ENCODE measurements at places on chromosomes 12 and 14.

DNA sequence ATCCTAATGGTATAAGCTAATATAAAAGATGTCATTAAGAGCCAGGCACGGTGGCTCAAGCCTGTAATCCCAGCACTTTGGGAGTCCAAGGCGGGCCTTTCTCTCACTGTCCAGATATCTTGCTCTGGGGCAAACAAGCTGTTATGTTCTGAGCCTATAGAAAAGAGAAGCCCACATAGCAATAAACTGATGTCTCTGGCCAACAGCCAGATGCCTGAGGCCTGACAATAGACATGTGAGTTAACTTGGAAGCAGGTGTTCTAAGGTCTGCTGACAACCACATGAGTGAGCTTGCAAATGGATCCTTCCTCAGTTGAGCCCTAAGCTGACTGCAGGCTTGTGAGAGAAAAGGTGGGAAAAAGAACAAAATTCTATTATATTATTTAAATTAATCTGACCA is 25.0 kb downstream of the YAF2 start:
- DNase-seq = no peak

- DNase-seq = no peak
Observed at GRCh38 chr12:115485503-115485902, 792.0 kb downstream of the MED13L start.

- no peak for DNase-seq
Observed at GRCh38 chr12:32027684-32028365, 68.6 kb downstream of the RESF1 start.

DNA sequence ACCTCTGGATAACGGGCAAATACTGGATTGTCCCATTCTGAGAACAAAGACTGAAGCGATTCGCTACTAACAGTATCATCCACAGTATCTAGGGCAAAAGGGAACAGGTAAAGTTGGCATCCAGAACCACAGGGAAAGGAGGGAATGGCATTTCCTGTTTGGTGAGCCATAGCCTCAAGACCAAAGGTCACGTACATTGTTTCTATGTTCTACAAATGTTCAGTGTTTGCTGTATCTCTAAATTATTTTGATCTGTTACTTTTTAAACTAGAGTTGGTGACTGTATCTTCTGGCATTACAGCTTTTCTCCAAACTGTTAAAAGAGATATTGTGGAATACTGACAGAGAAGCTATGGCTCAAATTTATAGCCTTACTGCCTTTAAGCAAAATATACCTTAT is 9.7 kb downstream of the MLH3 start:
- no peak for DNase-seq

DNA sequence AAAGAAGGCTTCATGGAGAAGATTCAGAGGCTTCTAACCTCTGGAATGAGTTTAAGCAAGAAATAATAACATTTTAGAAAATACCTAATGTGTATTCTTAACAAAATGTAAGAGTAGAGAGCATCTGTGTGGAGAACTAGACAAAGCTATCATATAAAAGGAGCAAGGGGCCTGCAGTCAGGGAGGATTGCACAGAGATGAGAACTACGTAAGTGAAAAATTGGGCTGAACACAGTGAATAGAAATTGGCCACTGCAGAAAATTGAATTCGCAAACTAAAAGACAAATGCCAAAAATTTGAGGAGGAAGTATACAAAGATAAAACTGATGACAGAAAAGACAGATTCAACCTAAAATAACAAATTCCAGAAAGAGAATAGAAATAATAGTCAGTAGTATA is 92.8 kb downstream of the TGFB3 start:
- no peak for DNase-seq

DNA sequence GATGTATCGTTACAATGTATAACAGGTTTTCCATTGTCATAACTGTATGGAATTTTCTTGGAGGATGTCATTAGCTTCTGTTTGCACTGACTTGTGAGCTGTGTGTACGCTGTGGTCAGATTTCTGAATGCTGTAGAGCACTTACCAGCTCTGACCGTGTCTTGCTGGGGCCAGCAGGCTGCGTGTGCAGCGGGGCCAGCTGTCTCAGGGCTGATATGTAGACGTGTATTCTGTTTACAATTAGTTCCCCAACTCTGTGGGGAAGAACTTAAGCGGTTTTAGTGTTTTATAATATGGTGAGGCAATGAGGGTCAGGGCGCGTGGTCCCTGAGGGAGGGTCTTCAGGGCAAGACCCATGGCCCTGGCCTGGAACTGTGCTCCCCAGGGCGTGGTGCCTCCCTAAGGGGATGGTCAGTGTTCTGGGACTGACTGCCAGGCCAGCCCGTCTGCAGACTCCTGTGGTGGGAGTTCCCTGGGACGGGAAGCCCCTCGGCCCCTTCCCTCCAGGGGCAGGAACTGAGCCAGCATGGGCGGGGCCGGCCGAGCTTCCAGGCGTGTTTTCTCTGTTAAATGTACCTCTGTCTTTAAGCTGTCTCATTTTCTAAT is 18.7 kb downstream of the XRCC3 start:
- no peak for DNase-seq

GRCh38 chr12:106149096-106149784 is 10.5 kb upstream of the NUAK1 start:
- DNase-seq = no peak

DNA sequence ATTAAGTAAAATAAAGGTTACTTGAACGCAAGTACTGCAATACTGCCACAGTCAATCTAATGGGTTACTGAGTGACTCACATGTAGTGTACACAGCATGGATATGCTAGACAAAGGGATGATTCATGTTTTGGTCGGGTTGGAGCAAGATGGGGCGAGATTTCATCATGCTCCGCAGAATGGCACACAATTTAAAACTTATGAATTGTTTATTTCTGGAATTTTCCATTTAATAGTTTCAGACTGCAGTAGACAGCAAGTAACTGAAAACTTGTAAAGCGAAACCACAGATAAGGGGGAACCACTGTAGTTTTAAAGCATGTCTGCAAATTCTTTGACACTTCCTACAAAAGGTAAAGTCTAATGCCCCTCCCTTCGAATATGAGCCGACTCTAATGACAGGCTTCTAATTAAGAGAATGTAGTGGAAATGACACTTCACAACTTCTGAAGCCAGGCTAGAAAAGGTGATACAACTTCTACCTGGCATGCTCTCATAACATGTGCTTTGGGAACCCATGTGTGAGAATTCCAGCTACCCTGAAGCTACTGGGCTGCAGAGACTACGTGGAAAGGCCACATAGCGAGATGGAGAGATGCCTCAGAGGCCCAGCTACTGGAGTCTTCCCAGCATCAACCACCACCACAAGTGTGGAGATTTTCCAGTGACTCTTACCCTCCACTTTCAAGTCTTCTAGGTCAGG is 13.9 kb upstream of the TCP11L2 start:
- no peak for DNase-seq

DNA sequence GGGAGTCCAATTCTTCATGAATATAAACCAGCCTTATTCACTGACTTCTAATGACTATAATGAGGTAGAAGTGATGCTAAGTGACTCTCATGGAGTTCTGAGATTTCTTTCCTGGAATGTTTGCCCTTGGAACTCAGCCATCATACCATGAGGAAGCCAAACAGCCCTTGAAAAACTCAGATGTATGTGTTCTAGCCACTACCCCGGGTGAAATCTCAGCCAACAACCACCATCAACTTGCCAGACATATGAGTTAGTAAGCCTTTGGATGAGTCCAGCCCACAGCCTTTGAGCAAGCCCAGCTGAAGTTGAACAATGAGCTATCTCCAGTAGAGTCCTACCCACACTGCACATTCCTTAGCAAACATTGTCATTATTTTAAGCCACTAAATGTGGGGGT is 149.5 kb downstream of the SLC6A15 start:
- no peak for DNase-seq

DNA sequence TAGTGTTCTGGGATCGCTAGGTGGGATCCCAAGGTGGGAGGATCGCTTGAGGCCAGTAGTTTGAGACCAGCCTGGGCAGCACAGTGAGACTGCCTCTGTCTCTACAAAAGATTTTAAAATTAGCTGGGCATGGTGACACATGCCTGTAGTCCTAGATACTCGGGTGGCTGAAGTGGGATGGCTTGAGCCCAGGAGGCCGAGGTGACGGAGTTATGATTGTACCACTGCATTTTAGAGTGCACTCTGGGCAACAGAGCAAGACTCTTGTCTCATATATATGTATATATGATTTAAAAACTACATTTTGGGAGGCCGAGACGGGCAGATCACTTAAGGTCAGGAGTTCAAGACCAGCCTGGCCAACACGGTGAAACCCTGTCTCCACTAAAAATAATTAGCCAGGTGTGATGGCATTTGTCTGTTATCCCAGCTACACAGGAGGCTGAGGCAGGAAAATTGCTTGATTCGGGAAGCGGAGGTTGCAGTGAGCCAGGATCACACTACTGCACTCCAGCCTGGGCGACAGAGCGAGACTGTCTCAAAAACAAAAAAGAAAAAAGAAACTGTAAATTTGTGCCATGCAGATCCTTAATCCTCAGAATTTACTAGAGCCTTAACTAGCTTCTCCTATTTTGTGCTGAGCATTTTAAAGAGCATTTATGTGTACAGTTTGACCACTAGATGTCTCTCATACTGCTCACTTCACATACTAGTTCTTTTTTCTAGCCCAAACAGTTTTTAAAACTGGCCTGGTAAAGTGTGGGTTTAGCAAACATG is 114.8 kb downstream of the MON2 start:
- no peak for DNase-seq

GRCh38 chr14:76495983-76496382 is 120.0 kb downstream of the ESRRB start:
- no peak for DNase-seq

DNA sequence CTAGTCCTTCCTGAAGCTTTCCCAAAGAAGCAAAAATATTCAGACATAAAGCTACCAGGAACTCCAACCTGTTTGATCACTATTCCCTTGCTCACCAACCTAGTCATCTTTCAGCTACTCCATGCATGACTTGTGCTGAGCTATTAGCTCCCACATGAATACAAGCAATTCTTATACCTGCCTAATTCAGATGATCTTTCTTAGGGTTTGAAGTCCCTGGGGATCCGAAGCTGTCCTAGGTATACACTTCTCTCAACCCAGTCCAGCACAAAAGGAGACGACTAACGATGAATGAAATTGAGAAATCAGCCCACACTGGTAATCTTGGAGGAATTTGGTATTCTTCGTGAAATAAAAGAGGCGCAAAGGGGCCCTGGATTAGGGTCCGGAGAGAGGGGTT is 631 bp upstream of the PTGR2 start:
- DNase-seq = no peak

GRCh38 chr12:14958361-14959125 is 2.9 kb downstream of the ARHGDIB start:
- DNase-seq = no peak

DNA sequence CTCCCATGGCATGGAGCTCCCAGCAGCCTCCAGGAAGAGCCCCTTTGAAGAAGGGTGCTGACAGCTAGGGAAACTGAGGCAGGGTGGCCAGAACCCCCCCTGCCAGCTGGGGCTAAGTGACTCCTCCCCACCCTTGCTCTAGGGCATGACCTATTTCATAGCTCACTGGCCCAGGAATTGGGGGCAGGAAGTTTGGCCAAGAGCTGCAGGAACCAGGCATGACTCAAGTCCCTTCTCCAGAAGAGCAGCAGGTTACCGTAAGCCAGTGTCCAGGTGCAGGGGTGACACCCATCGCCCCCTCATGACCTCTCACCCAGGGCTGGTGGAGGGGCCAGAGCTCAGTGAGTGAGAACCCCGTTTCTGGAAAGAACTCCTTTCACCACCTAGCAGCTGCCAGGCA is 1.9 kb downstream of the RASAL1 start:
- no peak for DNase-seq

DNA sequence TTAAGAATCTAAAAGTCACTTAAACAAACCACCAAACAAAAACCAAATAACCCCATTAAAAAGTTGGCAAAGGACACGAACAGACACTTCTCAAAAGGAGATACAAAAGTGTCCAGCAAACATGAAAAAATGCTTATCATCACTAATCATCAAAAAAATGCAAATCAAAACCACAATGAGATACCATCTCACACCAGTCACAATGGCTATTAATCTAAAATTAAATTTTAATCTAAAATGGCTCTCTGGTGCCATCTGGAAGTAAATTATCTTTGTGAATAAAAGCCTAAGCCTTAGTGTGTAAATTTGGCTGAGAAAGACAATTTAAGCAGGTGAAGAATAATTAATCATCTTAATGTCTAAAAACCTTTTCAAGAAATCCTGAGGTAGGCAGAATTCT is 204.5 kb upstream of the PPFIA2 start:
- DNase-seq = no peak

GRCh38 chr14:69059658-69060623 is 80.8 kb upstream of the ACTN1 start:
- DNase-seq = no peak

DNA sequence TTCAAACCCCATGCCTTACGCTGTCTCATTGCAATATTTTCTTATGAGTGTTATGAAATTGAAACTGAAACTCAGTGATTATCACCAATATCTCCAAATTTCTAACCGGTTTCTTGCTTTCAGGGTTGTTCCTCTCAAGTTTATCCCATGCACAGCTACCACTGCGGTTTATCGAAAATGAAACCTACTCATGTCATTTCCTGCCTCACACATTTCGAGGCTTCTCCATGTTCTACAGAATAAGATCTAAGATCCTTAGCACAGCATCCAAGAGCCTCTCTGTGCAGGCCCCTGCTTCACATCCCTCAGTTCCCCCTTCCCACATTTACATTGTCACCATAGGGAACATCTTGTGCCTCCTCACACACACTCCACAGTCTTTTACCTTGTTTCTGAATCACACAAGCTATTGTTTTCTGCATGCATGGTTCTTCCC is 45.5 kb upstream of the FAR2 start:
- DNase-seq = no peak

GRCh38 chr14:32343926-32344430 is 14.9 kb downstream of the AKAP6 start:
- DNase-seq = no peak

DNA sequence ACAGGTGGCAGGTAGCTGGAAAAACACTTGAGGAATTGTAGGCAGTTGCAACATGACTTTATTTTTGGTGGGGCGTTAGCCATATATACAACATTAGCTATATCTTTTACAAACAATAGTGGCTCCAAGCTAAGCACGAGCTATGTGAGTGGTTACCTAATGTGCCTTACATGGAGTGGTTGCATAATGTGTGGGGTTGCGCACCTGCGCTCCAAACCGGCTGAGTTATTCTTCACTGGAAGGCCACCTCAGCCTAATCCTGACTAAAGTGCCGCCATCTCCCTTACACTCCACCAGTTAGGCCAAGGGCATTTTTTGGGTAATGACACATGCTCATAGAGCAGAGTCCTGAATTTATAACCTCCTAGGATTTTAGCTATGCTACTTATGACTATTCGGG is 31.8 kb upstream of the G2E3 start:
- DNase-seq = no peak

- DNase-seq = no peak
Observed at GRCh38 chr14:64834965-64835364, 44.7 kb downstream of the SPTB start.

GRCh38 chr12:93126069-93126474 is 197.0 kb upstream of the EEA1 start:
- no peak for DNase-seq

DNA sequence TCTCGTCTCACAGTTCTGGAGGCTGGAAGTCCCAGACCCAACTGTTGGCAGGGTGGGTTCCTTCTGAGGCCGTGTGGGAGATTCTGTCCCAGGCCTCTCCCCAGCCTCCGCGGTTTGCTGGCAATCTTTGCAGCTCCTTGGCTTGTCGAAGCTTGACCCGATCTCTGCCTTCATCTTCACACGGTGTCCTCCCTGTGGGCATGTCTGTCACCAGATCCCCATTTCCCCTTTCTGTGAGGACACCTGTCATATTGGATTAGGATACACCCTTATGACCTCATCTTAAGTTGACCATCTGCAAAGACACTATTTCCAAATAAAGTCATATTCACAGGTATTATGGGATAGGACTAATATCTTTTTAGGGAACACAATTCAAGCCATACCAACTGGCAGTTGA is 22.6 kb upstream of the LRP1-AS start:
- no peak for DNase-seq

GRCh38 chr14:58177125-58177524 is 22.8 kb upstream of the ACTR10 start:
- DNase-seq = no peak
